Stimulated activated CD8-positive, alpha-beta memory T cell treated with anti-CD3 and anti-CD28 coated beads, Interleukin-4, amount 100 ng/mL, for 1 hour (primary cell): ENCODE measurements at places on chromosomes 4 and X.

DNA sequence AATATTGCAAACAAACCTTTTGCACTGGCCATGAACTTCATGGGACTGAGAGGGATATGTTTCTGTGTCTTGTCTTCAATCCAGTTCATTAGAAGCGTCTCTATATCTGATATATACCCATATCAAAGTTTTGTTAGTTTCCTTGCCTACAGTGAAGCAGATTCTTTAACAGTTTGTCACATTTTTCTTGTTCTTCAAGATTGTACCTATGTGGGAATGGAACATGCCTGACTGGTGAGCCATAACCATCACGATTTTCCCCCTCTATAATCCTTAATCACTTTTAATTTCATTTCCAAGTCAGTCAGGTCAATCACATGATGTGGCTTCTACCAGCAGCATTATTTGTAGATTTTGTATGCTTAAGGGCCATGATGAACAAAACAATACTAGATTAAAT is 197.1 kb upstream of the PDE5A start:
- no peak for DNase-seq

- no peak for DNase-seq
Observed at GRCh38 chr4:190017357-190018200, 9.5 kb downstream of the FRG2 start.

GRCh38 chr4:159237975-159238374 is 135.1 kb downstream of the RAPGEF2 start:
- DNase-seq, result no peak

- DNase-seq, result no peak
Observed at GRCh38 chr4:118850488-118851173, 14.7 kb upstream of the SEC24D start.

DNA sequence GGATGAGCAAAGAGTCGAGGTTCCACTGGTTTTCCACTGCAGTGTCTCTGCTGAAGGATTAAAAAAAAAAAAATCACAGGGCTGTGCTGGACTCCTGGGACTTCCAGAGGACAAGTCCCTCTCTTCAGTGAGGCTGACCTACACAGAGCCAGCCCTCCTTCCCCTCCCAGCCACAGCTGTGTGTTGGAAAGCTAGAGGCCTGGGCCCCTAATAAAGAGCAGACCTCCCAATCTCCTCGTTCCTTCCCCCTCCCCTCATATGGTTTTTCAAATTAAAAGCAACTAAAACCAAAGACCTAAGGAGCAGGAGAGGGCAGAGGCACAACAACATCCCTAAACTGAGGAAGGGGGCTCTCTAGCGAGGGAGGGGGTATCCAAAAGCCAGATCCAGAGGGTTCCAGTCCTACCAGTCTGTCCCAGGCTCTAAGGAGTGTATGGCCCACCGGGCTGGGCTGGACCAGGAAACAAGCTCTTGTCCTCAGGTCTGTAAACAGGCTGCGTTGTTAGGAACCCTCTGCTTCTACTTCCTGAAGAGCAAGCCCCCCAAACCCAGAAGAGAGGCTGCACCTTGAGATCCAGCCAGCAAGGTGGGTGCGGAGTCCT is 4.0 kb upstream of the PDGFRA start:
- DNase-seq, result no peak

GRCh38 chr4:985123-985830 is 1.6 kb upstream of the IDUA start:
- no peak for DNase-seq

- DNase-seq, result no peak
Observed at GRCh38 chrX:31796624-31797023, 724.8 kb upstream of the FTHL17 start.

DNA sequence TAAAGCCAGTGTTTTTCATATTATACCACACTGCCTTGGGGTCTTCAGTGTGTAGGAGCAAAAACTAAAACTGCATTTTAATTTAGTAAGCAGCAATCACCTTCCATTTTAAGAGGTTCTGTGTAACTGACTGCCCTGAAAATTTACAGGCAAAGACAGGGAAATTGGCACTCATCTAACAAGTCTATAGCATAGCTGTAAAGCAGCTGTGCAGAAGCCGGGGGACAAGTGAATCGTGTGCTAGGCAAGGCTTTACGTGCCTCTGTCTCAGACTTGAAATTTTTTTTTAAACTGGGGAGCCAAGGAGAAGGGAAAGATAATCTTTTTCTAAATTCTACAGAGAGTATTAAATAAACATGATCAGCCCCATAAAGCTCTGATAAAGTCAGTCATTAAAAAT is 39.7 kb downstream of the TSPAN5 start:
- no peak for DNase-seq

DNA sequence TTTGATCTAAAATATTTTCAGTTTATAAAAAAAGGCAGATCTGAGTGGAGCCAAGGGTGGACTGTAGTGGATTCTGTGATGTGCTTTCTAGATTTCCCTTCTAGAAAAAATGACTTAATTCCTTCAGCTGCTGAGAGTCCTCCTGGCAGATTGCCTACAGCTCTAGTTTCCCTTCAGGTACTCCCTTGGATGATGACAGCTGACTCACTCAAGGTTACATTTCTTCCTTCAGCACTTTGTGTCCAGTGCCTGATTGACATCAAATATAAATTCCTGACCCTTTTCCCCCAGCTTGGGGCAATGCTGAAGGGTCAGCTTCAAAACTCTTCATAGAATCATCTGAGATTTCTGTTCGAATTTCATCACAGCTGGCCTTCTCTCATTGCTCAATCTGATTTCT is 161.7 kb downstream of the EMCN start:
- no peak for DNase-seq
